ENCODE measurements at places on chromosomes 3 and 15.

DNA sequence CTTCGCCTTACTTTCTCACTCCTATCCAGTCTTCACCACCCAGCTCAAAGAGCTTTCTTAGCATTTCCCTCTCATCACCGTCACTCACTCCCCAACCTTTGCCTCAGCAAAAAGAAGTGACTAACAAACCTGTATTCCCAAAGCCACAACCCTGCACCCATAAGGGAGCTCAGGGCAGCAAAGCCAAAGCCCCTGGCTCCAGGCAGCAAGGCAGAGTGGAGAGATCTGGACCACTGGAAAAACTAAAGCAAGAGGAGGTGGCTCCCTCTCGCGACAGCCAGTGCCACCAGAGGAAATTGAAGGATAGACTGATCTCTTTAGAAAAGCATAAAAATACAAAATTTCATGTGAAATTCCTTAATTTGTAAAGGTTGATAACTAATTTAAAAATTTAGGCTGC is 25.1 kb upstream of the CDCP1 start:
- DNase-seq = no peak

- peak; percentile 20 for DNase-seq
Measured at GRCh38 chr3:158731938-158732855, at the start of gene RARRES1. Gene RARRES1 (minus strand): TSS chr3:158732457. CDS start chr3:158732415, 42 bp downstream.

GRCh38 chr15:58064980-58065444 is 499 bp downstream of the ALDH1A2 start:
- no peak for DNase-seq

GRCh38 chr3:52886049-52886730 is 11.2 kb downstream of the STIMATE start:
- DNase-seq = no peak

DNA sequence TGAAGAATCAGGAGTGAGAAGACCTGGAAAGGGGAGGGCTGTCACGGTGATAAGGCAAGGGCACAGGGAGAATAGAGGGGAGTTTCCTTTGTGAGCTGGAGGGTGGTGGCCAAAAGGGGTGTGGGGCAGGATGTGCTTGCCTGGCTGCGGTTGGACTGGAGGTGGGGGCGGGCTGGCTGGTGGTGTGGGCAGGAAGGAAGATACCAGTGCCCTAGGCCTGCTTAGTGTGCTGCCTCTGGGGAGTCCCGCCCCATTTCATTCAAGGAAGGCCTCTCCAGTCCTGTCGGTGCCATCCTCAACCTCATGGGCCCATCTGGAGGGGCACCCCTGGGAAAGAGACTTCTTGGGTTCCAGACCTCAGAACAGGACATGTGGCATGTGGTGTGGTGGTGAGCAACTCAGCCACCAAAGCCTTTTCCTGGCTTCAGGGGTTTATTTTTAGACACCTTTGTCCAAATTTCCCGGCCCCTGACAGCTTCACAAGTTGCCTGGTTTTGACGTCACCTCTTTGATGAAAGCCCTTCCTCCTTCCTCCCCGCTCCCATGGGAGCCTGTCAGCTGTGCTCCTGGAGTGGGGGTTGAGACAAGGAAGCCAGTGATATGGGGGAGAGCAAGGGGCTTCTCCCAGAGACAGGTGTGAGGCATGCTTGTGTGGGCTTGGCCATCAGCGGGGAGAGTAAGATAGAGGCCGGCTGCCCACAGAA is 15.6 kb downstream of the TEX264 start:
- DNase-seq = no peak

- DNase-seq = no peak
Measured at GRCh38 chr3:27431116-27431515, 53.1 kb downstream of the SLC4A7 start.
